AG04450 (cell line): ENCODE measurements at places on chromosomes 11 and 22.

- no peak for DNase-seq
Observed at GRCh38 chr11:33214767-33215166, 42.4 kb upstream of the HIPK3 start.

- DNase-seq: no peak
Observed at GRCh38 chr22:11253000-11253511, 4274.9 kb upstream of the OR11H1 start.

DNA sequence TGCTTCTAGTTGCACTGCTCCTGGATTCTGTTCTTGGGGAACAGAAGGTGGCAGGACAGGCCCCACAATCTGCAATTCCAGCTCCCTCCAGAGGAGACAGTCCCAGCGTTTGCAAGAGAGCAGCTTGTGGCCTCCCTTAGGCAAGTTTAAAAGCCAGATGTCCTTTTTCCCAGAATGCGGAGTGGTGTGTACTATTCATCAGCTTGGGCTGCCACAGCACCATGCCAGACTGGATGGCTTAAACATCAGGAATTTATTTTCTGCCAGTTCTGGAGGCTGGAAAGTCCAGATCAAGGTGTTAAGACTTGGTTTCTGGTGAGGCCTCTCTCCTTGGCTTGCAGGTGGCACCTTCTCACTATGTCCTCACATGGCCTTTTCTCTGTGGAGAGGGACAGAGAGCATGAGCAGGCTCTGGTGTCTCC is 11.7 kb downstream of the MIAT start:
- no peak for DNase-seq

GRCh38 chr11:97092823-97093222 is 703.0 kb downstream of the JRKL start:
- DNase-seq: no peak

GRCh38 chr11:40602866-40603552 is 856.4 kb downstream of the LRRC4C start:
- no peak for DNase-seq

DNA sequence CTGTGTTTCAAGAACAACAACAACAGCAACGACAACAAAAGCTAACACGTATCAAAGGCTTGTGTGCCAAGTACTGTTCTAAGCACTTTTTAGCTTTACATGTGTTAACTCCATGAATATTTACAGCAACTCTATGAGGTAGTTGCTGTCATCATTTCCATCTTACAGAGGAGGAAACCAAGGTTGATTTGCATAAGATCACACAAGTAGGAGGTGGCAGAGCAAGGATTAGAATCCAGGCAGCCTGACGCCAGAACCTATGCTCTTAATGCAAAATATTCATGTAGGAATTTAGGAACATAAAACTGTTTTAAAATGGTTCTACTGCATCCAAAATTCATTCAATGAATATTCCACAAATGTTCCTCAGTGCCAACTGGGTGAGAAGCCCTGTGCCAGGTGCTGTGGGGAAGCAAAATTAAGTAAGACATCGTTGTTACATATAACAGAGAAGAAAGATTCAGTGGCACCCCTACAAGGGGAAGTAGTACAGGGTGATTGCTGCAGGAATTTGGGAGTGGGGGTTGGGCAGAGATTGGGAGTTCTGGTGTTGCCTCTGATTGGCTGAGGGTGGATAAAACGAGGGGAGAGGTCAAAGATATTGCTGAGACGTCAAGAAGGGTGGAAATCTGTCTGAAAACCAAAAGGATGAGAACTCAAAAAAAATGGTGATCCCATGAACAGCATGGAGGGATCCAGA is 86.1 kb upstream of the ARHGAP20 start:
- no peak for DNase-seq

DNA sequence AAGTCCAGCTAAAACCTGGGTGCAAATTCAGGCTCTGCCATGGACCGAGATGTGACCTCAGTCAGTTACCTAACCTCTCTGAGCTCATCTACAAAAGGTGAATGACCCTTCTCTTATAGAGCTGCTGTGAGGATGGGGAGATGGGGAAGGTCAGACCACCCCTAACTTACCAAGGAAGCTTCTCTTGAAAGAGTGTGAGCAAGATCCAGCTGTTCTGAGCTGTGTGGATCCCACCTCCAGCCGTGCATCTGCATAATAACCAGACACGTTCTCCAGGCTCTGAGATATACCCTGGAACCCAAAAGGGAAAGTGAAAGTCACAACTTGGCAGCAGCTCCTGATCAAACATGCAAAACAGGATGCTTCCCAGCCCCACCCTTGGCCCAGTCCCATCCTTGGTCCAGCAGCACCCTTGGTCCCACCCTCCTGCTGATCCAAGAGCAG is at the start of gene APOL3:
Gene APOL3, minus strand, starts transcription at position 257 of the 444 bp plus-strand sequence. CDS start 11,700 bp downstream, outside the sequence.
- no peak for DNase-seq
